ENCODE measurements at places on chromosomes 4 and X. TPM values are rescaled to one million over a fixed set of nuclear protein-coding genes. Genes with fewer than 3 reads are reported as not detected.

The CSAG1 gene
- total RNA-seq = 1.5 TPM

The CT47A7 gene
- total RNA-seq = not detected

The GNRHR gene
- total RNA-seq = not detected

The TEX13C gene
- total RNA-seq = 0.26 TPM

The NAP1L2 gene
- 15.9 TPM for total RNA-seq

All from WTC11 (cell line).